ENCODE measurements at places on chromosomes 11 and 22. TPM values are rescaled to one million over a fixed set of nuclear protein-coding genes. Genes with fewer than 3 reads are reported as not detected.

The RIMBP3B gene
- total RNA-seq = not detected

The YAP1 gene
- 143 TPM for total RNA-seq

The AGBL2 gene
- 0.76 TPM for total RNA-seq

The HOATZ gene
- not detected for total RNA-seq

The ZP1 gene
- not detected for total RNA-seq

The RAB38 gene
- 105 TPM for total RNA-seq

The GAL3ST3 gene
- total RNA-seq = not detected

DNA sequence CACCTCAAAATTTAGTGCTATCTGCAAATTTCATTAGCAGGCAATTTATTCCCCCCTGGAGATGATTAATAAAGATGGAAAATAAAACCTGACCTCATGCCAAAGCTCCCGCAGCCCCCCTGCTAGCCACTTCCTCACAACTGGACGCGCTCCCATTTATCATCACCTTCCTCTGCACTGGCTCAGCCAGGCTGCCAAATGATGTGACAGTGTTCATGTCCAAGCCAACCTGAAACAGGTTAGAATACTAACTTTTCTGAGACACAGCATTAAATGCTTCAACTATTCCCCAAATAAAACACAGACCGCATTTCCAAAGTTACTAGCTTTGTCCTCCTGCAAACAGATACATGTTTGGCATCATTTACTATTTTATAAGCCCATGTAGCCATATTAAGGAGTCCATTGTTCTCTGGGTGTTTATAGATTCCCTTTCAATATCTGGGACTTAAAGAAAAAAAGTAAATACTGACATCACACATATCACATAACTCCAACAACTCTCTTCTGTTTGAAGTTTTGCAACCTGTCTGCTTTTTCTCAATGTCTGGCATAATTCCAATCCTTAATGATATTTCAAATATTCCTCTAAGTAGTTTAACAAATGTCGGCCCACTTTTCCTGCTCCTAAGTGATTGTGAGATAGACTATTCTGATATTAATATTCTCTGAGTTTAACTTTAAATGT, 829.7 kb upstream of the FAT3 start:
- DNase-seq = no peak

DNA sequence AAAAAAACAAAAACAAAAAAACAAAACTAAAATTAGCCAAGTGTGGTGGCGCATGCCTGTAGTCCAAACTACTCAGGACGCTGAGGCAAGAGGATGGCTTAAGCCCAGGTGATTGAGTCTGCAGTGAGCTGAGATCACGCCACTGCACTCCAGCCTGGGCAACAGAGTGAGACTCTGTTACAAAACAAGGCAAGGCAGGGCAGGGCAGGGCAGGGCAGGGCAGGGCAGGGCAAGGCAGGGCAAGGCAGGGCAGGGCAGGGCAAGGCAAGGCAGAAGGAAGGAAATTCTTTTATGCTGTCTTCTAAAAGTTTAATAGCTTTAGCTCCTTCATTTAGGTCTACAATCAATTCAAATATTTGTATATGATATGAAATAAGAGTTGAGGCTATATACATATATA, 50.1 kb upstream of the RASSF10 start:
- no peak for DNase-seq

- DNase-seq = no peak
Measured at GRCh38 chr11:112308651-112309050, 48.0 kb upstream of the PLET1 start.

GRCh38 chr22:41919357-41920224, 4.7 kb upstream of the SHISA8 start:
- no peak for DNase-seq

- no peak for DNase-seq
Measured at GRCh38 chr11:67996622-67997474, 7.0 kb downstream of the UNC93B1 start.

DNA sequence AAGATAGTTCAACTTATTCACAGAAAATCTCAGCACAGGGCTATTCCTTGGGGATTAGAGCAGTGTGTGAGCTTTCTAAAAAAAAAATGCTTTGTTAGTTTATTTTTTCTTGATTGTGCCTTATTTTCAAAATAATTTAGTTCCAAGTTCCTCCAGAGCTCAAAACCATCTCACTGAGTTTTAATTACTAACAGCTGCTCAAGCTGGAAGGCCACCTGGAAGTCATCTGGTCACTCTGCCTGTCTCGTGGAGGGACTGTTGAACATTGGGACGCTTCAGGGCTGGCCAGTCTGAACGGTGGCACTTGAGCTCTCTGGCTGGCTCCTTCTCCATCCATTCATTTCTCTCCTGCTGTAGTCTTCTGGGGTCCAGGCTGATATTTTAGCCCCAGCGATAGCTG, 4.0 kb downstream of the OR51E1 start:
- DNase-seq = no peak

DNA sequence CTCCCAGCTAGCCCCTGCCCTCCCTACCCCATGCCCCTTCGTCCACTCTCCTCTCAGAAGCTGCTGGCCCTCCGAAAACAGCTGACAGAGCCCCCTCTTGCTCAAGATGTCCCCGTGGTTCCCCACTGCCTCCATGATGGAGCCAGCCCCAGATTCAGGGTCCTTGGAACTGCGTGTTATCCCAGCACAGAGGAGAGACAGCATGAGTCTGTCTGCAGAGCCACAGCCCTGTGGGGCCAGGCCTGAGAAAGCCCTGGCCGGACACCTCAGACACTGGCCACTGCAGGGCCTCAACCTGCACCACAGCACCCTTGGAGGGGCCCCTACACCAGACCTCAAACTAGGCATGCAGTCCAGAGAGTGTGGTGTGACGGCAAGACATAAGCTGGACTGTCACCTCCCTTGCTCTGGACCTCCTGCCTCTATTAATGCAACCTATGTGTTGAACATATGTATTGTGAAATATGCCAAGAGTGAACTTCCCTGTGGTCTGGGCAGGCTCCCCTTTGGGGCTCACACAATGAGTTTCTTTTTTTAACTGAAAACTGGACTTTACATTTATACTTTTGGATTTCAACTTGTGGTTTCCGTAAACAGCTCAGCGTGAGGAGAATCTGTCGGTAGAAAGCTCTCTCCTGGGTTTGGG, 9.6 kb downstream of the PNPLA5 start:
- DNase-seq = no peak

DNA sequence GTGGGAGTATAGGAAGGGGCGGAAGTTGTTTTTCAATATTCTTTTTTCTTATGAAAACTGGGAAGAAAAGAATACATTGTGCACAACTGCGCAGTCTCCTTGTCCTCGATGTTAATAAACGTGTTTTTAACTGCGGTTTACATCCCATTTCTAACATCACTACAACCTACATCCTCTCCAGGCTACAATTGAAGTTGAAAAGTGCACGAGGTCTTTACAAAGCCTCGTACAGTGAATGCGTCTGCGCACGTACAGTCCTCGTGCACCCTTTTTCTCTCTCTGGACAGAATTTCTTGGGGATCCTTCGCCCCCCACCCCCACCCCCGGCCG, 102.4 kb downstream of the WT1 start:
- no peak for DNase-seq

- DNase-seq = no peak
Measured at GRCh38 chr11:101061606-101062005, 68.0 kb downstream of the PGR start.

DNA sequence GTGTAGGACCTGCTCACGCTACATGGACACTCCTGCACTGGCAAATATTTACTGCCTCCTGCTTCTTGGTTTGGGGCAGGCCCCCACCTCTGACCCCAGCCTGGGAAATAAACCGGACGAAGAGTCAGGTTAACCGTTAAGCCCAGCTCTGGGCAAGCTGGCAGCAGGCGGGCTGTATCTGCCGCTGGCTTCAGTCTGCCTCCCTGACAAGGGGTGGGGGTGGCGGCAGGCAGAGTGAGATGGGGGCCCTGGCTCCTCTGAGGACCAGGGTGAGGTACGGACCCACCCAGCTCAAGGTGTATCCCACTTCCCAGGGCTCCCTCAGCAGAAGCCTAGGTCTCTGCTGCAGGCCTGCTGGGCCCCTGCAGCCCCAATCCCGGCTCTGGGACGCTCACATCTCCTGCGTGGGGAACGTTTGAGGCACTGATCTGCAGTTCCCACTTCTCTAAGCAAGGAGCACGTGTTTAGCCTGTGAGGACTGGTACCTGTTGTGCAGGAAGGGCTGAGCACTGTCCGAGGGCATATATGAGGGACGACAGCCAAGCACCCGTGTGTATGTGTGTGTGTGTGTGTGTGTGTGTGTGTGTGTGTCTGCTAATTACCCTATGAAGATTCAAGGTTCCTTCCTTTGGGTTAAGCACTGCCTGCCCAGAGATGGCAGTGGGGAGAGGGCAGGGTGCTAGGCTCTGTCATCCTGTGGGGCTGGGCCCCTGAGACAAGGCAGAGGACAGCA, 1.1 kb upstream of the LRRC75B start:
- no peak for DNase-seq

- DNase-seq = no peak
Measured at GRCh38 chr11:131305005-131305404, 65.4 kb upstream of the NTM start.

Data from esophagus squamous epithelium (tissue), 5 donors.